Stimulated activated CD4-positive, alpha-beta T cell treated with anti-CD3 and anti-CD28 coated beads, TNF-alpha, amount 100 ng/mL, for 1 hour (primary cell): ENCODE measurements at places on chromosomes 3 and 15.

- DNase-seq = no peak
Observed at GRCh38 chr3:125319765-125320164, 55.4 kb downstream of the ZNF148 start.

- no peak for DNase-seq
Observed at GRCh38 chr3:27802425-27802824, 80.3 kb upstream of the EOMES start.

GRCh38 chr3:193997228-193998122, 138.5 kb upstream of the HES1 start:
- no peak for DNase-seq

DNA sequence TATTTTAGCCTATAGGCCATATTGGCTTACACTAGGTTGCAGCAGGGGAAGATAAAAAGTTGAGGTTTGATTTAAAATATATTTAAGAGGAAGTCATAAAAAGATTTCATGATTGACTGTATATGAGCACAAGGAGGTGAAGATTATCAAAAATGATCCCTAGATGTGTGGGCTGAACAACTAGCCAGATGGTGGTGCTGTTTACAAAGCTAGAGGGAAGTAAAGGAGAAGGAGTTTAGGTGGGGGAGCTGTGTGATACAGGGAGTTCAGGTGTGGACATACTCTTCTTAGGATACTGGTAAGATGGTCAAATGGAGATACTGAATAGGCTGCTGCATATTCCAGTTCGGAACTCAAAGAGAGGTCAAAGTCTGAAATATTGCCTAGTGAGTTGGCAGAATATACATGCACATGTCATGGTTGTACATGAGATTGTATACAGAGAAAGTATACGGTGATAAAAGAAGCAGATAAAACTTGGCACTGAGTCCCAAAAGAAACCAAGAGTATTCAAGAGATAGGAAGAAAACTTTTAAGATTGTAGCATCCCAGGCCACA, 727.8 kb downstream of the NLGN1 start:
- no peak for DNase-seq

DNA sequence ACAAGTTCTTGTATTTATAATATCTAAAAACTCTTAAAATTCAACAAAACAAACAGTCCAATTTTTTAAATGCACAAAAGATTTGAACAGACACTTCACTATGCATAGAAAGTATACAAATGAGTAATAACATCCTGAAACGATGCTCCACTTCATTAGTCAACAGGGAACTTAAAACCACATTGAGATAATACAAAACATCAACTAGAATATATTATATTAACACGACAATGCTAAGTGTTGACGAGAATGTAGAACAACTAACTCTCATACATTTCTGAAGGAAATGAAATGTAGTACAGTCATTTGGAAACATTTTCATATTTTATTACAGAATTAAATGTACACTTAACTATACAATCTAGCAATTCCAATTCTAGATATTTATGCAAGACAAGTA, 93.4 kb downstream of the IGSF11 start:
- DNase-seq = no peak

DNA sequence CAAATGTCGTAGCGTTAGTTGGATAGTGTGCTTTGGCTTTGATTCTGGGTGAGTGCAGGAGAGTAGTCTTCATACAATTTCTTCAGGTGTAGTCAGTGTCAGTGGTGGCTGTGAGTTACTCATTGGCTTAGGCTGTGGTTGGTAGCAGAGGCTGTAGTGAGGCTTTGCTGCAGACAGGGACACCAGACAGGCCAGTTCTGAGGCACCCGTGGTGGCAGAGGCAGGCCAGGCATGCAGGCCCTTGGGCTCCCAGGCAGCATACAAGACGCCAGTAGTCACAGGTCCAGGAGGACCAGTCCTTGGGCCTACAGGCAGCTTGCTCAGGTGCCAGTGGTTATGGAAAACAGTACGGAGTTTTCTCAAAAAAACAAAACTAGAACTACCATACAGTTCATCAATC, 61.3 kb downstream of the DMXL2 start:
- no peak for DNase-seq

DNA sequence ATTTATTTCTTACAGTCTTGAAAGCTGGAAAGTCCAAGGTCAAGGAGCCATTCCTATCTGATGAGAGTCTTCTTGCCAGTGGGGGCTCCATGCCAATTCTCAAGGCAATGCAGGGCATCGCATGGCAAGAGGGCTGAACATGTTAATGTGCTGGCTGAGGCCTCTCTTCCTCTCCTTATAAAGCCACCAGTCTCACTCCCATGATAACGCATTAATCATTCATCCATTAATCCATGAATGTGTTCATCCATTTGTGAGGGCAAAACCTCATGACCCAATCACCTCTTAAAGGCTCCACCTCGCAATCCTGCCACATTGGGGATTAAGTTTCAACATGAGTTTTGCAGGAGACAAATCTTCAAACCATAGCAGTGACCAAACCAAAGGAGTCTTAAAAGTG, 118.3 kb downstream of the PROS1 start:
- no peak for DNase-seq

- DNase-seq = no peak
Observed at GRCh38 chr15:92638709-92639365, 16.7 kb downstream of the FAM174B start.

DNA sequence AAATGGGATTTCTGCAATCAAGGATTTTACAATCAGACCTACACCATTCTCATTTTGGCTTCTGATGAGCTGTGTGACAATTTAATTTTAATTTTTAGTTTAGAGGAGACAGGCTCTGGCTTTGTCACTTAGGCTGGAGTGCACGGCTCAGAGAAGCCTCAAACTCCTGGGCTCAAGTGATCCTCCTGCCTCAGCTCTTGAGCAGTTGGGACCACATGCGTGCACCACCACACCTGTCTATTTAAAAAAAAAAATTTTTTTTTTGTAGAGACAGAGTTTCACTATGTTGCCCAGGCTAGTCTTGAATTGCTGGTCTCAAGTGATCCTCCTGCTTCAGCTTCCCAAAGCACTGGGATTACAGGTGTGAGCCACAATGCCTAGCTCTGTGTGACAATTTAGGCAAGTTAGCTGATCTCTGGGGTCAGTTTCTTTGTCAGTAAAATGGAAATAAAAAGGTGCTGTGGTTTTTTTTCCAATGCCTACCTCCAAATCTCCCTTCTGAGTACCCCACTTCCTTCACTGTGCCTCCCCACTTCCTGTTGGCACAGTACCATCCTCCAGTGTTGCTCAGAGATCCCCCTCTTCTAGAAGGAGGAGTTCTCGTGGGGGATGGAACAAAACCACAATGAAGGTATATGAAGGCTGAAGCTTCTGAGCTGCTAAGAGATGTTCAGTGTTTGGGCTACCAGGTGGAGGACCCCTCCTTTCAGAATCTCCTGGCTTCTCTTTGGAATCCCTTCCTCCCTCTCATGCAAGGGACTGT, 54.1 kb upstream of the GSK3B start:
- DNase-seq = no peak

GRCh38 chr15:70088887-70089691, 8.6 kb downstream of the TLE3 start:
- no peak for DNase-seq

- no peak for DNase-seq
Observed at GRCh38 chr3:100647657-100648056, 38.3 kb downstream of the ADGRG7 start.

DNA sequence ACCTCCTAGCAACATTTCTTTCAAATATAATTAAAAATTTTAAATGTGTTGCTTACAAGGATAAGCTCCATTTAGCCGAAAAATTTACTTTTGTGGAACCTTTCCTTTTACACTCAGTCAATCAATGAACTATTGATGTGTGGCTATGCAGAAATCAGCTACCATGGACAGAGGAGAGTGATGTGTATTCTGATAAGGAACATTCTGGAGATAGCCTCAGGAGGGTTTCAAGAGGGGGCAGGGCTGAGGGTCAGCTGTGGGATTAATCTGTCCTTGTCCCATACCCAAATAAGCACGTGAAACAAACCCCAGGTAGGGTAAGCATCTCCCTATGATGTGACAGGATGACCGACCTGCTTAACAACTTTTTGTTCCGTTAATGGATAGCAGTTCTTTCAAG, 192.6 kb upstream of the PROK2 start:
- DNase-seq = no peak

DNA sequence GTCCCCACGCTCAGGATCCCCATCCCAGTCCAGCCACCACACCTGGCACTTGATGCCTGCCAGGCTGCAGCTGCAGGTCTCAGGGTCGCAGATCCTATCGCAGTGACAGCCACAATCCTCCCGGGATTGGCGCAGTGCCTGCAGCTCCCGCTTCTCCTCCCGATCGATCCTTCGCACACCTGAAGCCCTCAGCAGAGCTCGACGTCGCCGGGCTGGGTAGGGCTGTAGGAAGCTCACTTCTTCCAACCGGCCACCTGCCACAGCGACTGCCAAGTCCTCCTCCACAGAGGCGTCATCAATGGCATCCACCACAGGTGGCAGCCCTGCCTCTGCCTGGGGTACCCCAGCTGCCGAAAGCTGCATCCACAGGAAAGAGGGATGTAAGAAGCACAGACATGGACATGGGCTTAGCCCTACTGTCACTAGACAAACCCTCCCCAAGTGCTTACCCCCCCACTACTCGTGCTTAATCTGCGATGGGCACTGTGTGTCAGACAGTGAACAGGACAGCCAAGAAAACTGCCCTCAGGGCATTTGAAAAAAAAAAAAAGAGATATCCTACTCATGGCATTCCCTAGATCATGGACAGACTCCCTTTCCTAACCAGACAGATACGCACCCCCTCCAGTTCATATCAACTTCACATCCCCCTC, 9.2 kb downstream of the CSRNP1 start:
- DNase-seq = no peak

GRCh38 chr3:37712421-37712820, 149.3 kb upstream of the CTDSPL start:
- no peak for DNase-seq

- DNase-seq = no peak
Observed at GRCh38 chr15:60223176-60223575, 174.6 kb downstream of the ANXA2 start.

DNA sequence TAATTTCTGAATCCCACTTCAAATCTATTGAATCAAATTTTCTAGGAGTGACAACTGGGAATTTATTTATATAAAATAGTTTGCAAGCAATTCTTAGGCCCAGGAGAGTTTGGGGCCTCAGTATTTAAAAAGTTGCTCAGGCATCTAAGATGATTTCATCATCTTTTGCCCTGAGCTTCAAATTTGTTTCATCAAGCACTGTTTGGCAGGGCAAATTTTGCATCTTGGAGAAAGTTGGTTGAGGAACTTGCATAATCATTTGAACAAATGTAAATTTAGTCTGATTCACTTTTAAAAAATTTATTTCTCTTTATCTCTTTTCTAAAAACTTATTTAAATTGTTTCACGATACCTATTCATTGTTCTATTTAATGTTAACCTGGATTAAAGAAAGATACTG, 702.8 kb downstream of the SI start:
- no peak for DNase-seq

DNA sequence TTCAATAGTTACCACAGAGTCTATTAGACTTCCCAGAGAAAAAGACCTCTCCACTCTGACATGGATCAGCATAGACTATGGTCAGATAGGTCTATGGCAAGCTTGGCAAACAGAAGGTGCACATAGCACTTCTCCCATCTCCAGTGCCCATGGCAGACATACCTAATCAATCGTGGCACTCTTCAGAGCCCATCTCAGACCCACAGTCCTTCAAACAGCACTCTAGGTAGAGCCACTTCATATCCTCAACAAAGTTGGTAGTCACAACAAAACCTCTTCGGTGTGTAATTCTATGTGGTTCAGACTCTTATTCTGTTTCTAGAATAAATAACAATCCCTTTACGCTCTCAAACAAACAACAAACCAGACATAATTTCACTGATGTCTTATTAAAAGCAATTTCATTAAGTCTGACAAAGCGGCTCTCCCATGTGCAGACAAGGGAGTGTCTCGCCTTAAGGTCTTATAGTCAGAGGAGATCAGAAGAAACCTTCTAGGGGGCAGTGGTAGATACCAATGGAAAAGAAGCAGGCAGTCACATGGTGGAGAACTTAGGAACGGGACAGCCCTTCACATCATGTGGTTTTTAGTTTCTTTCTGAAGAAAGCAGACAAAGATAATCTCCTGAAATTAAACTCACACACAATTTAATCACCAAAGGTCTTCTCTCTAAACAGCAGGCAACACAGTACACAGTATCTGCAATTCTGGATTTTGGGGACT, 483.4 kb downstream of the FOXP1 start:
- no peak for DNase-seq

DNA sequence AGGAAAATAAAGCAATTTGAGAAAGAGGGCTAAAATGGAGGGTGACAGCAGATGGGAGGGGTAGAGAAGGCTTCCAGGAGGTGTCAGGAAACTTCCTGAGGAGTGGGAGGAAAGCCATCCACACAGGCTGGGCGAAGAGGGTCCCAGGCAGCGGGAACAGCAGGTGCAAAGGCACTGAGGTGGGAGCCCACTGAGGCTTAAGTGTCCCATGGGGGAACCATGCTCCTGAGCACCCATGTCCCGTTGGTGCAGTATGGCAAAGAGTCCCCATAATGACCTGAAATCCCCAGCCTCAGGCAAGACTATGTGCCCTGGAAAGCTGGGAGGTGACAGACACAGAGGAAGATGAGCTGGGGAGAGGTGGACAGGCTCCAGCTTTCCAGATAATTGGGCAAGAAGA, 30.0 kb downstream of the CFAP100 start:
- DNase-seq = no peak

DNA sequence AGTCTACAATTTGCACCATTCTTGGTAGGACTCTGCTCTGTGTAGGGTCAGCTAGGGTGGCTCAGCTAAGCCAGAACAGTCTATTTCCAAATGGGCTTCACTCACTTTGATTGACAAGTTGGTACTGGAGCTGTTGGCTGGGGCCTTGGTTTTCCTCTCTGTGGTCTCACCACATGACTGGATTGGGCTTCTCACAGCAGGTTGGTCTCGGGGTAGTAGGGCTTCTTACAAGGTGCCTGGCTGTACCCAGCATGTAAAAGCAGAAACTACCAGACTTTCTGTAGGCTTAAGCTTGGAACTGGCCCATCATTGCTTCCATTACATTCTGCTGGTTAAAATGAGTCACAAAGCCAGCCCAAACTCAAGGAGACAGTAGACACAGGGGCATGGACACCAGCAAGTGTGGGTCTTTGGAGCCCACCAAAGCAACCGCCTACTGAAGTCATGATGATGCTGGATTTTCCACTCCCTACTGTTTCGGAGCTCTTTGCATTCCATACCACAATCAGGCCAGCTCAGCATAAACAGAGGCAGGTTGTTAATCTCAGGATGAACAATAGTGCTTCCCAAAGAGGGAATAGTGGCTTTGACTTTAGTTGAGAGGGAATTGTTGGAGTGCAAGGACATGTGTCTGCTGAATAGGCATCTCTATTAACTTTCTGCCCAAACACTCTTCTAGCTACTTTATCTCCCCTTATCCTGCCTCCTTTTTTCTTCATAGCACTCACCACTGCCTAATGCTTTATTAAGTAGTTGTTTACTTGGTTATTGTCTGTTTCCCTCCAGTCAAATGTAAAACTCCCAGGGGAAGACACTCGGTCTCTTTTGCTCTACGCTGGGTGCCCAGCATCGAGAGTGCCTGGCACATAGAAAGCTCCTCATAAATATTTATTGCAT, 78.0 kb upstream of the RARB start:
- no peak for DNase-seq

- DNase-seq = no peak
Observed at GRCh38 chr3:8560366-8561007, 58.9 kb downstream of the LMCD1 start.

- no peak for DNase-seq
Observed at GRCh38 chr3:31288641-31289100, 244.1 kb upstream of the STT3B start.
